ENCODE measurements at places on chromosomes 11 and 22.

GRCh38 chr11:122275508-122275907, 159.5 kb upstream of the BLID start:
- DNase-seq = no peak

DNA sequence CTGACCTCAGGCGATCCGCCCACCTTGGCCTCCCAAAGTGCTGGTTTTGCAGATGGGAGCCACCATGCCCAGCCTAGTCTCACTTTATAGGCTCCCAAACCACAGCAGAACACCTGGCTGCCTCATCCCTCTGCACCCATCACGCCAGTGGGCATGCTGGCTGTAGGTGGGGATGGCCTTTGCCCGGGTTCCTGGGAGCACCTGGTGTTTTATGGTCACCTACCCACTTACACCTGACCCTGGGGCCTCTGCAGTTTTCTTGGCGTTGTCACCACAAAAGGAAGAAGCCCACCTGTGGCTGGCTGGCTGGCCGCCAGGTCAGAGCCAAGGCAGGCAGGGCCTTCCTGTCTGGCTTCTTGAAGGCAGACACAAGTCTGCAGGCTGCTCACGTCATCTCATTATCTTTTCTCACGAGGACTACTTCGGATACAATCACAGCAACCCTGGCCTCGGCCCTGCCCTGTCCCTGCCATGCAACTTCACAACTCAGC, 8.2 kb downstream of the RRP7A start:
- no peak for DNase-seq

GRCh38 chr22:19713650-19714311, 522 bp upstream of the SEPTIN5 start:
- DNase-seq = no peak

DNA sequence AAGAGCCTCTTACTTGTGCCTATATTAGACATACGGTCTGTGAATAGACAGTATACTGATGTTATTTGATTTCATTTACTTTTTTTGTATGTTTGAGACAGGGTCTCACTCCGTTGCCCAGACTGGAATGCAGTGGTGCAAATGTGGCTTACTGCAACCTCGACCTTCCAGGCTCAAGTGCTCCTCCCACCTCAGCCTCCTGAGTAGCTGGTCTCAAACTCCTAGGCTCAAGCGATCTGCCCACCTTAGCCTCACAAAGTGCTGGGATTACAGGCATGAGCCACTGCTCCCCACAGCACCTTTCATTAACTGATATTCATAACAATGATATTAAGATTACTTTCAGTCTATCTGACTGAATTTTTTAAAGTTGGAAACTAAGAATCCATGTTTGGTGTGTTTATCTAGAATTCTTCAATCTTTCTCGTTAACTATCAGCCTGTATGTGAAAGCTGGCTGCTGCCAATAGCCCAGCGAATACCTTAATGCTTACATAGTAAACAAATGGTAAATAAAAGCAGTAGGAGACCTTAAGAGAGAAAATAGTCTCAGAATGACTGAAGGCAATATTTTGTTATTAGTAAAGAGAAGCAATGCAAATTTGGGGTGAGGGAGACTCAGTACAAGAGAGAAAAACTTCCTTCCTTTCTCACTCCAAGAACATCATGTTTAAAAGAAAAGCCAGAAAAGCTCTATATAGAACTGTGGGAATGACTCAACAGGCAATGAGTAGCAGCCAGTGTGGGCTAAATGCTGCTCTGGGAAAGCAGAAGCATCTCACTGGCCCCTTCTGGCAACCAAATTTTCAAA, 101.9 kb downstream of the MRTFA start:
- DNase-seq = no peak

GRCh38 chr11:42054351-42054900, 595.0 kb upstream of the LRRC4C start:
- no peak for DNase-seq

DNA sequence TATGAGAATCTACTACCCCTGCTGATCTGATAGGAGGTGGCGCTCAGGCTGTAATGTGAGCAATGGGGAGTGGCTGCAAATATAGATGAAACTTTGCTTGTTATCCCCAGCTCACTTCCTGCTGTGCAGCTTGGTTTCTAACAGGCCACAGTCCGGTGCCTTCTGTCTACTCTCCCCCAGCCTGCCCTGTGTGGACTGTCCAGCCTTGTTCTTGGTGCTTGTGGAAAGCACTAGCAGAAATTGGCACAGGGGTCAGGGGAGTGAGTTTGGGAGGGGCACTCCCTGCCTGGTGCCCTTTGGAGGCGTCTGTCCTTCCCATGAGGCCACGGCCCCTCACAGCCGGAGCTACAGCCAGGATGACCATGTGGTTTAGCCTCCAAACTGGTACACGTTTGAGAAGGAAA, 14.3 kb downstream of the MOV10L1 start:
- no peak for DNase-seq

DNA sequence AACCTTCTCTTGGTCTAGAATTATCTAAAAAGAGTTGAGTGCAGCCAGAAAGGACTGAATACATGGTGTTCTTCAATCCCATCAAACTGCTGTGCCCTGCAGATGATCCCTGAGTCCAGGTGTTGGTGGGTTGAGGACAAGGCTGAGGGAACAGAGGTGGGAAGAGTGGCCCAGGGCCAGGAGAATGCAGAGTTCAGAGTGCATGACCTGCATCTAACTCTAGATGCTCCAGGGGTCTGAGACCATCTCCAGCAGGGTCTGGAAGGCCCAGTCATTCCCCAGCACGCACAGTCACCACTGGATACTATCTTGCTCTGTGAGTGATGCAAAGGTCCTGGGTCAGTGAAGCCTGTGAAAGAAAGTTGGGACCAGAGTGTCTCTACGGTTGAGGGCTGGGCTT, 2.1 kb upstream of the VPREB1 start:
- no peak for DNase-seq

- DNase-seq = no peak
Measured at GRCh38 chr11:13135385-13136271, 126.5 kb downstream of the RASSF10 start.

- no peak for DNase-seq
Measured at GRCh38 chr11:7278314-7278917, 26.7 kb downstream of the SYT9 start.

DNA sequence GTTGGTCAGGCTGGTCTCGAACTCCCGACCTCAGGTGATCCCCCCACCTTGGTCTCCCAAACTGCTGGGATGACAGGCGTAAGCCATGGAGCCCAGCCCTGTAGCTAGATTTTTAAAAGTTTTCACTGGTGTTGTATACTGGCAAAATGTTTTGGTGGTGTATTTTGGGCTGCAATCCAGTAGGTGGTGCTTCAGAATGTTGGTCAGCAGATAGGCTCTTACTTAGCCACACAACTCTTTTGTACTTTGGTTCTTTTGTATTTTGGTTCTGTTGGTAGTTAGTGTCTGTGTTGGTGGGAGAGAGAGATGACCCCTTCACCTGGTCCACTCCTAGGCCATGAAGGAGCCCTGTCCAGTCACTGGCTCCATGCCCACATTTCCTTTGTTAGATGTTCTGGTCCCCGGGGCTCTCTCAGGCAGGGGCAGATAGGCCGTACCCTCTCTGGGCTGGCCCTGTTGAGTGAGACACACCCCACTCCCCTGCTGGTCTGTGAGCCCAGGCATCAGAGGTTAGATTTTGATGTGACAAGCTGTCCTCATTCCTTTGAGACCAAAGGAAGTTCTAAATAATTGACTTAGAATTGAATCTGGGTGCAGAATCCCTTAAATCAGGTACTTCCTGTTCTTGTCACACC, 123.8 kb downstream of the DDX10 start:
- DNase-seq = no peak

DNA sequence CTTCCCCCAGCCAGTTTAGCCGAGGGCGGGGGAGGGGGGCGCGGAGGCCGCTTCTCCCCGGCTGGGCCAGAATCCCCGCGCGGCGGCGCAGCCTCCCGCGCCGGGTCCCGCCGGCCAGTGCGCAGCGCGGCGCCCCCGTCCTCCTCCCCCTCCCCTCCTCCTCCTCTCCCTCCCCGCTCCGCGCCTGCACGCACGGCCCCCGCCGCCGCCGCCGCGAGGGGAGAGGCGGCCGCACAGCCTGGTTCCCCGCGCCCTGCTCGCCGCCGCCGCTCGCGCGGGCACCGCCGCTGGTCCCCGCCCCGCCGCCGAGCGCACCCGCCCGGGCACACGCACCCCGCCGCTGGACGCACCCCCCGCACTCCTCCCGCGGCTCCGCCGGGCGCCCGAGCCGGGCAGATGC, at the start of gene FLRT1:
FLRT1 (plus strand) TSS at position 356 of the 400 bp plus-strand sequence. CDS start 80,337 bp downstream, outside the sequence.
- DNase-seq = no peak

DNA sequence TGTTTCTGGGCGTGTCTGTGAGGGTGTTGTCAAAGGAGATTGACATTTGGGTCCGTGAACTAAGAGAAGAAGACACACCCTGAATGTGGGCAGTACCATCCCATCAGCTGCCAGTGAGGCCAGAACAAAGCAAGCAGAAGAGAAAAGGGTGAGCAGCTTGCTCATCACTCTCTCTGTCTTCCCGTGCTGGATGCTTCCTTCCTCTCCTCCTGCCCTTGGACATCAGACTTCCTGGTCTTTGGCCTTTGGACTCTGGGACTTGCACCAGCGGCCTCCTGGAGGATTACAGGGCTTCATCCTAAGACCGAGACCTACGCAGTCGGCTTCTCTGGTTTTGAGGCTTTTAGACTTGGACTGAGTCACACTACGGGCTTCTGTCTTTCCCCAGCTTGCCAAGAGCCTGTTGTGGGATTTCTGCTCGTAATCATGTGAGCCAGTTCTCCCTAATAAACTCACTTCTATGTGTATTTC, 18.8 kb downstream of the APOL2 start:
- DNase-seq = no peak

- DNase-seq = peak; percentile 52
Measured at GRCh38 chr11:67356864-67357561, 3.7 kb upstream of the POLD4 start.

- peak; percentile 53 for DNase-seq
Measured at GRCh38 chr22:22942511-22943329, 55.1 kb downstream of the IGLL5 start.

DNA sequence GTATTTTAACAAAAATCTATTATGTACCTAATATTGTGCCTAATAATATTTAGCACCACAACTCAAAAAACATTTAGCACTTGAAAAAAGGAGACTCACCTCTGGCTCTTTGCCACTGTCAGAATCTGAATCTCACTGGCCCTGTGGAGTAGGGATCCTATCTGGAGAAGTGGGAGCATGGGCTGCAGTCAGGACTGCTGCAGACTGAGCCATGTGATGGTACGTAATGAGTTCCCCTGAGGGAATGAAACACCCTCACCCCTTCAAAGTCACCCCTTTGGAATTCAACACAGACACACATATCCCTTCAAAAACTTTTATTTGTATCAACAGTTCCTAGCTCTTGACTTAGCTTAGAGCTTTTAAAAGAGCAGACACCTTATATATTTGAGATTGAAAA, 6.5 kb downstream of the PTPMT1 start:
- no peak for DNase-seq

GRCh38 chr22:31244943-31245451, 32.9 kb downstream of the LIMK2 start:
- no peak for DNase-seq

DNA sequence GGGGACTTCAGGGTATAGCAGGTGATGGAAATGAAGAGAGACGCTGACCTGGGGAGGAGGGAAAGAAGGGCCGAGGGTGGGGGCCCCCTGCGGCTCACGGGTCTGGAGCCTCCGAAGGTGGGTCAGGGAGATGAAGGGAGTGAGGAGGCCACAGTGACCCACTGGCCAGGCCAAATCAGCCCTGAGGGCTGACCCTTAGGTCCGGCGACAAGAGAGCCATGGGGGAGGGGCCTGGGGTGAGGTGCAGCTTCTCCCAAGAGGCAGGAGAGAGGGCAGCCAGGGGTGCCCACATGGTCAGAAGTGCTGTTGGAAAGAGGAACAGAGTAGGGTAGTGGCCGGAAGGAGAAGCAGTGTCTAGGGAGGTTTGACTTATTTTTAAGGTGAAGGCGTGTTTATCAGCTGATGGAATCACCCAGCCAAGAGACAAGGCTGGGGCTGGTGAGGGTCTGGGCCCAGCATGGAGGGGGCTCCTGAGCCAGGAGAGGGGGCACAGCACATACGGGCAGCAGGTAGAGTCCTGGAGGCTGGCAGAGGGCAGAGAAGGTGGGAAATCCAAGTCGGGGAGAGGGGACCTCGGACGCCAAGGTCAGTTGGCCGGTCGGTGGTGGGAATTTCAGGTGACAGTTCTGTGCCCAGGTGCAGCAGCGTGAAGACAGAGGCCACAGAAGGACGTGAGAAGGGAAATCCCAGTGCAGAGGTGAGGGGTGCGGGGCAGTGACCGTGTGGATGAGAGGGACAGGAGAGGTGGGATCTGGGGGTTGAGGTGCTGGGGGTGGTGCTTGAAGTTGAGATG, 49.0 kb downstream of the LINC01488 start:
- no peak for DNase-seq

- DNase-seq = no peak
Measured at GRCh38 chr22:49866134-49866533, 12.5 kb downstream of the ZBED4 start.

GRCh38 chr11:33909150-33909549, 17.3 kb upstream of the LMO2 start:
- DNase-seq = no peak

DNA sequence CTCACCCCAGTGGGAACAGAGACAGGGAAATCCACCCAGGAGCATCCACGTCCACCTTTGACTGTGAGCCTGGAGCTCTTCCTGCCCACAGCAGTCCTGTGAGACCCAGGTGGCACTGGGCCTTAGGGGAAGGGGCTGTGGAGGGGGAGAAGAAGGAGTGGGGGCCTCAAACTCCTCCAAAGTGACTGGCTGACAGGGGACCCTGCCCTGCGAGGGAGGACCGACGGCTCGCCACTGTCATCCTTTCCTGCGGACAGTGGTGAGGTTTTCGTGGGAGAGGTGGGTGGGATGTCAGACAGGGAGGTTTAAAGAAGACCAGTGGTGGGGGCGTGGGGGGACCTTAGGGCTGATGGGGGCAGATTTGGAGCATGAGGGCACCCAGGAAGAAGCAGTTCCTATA, 92.5 kb upstream of the LMO1 start:
- DNase-seq = no peak

DNA sequence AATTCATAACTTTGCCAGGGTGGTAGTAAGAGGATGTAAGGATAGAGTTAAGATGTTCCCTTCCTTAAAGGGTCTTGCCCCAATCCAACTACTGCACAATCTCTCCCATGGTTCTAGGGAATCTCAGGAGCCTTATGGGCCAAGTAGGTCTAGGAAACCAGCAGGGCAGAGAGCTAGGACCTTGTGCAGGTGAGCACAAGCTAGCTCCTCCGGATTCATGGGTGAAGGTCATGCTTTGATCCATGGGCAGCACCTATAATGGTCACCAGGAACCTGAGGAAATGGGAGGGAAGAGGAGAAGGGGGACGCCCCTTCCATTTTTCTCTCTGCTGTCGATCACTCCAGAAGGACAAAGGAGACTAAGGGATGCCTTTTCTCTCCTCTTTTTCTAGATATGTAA, 16.8 kb downstream of the KCNJ11 start:
- no peak for DNase-seq

GRCh38 chr11:31045335-31045734, 324.2 kb downstream of the DCDC1 start:
- DNase-seq = no peak

- no peak for DNase-seq
Measured at GRCh38 chr22:43972931-43973462, 17.8 kb downstream of the SAMM50 start.

- no peak for DNase-seq
Measured at GRCh38 chr11:72038491-72038890, 39.8 kb downstream of the IL18BP start.

All from stimulated activated CD4-positive, alpha-beta T cell treated with anti-CD3 and anti-CD28 coated beads, TNF-alpha, amount 100 ng/mL, for 24 hours (primary cell).